Glutamatergic neuron (in vitro differentiated cells): ENCODE measurements at places on chromosomes 5 and 9. TPM values are rescaled to one million over a fixed set of nuclear protein-coding genes. Genes with fewer than 3 reads are reported as not detected.

- H3K36me3 ChIP-seq, result no peaks in the 10 kb centered on the region
- H3K27me3 ChIP-seq, result peaks cover 7% of the 10 kb centered on the region
- H3K4me3 ChIP-seq, result peak overlapping the region; percentile 91
- peaks cover 20% of the 10 kb centered on the region for H3K4me1 ChIP-seq
- DNase-seq, result peak; percentile 42
Measured at GRCh38 chr9:129027685-129028191, 393 bp downstream of the SH3GLB2 start.

DNA sequence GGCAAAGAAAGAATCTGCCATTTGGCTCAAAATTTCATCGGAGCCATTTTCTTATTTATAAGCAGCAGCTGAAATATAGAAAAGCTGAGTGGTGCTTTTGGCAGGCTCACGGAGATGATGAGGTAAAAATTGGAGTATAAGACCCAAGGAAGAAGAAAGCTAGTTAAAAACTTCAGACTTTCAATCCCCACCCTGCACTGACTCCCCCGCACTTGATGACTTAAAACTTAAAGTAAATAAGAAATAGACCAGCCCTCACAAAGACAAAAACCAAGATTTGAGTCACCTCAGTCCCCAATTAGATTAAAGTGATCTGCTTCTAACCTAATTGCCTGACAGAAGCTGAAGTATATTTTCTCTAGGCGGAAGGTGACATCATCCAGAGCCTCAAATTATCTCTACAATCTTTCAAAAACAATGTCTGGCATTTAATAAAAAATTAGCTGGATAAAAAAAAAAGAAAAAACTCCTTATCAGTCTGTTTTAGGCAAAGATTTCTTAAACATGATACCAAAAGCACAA, 124.0 kb upstream of the PJA2 start:
- no peak overlapping the region for H3K27ac ChIP-seq
- peaks cover 2% of the 10 kb centered on the region for H3K4me1 ChIP-seq
- no peak for DNase-seq
- no peaks in the 10 kb centered on the region for H3K36me3 ChIP-seq

The DNAH5 gene
- 0.20 TPM for total RNA-seq

GRCh38 chr5:61498121-61498520, 166.1 kb downstream of the ZSWIM6 start:
- peaks cover 47% of the 10 kb centered on the region for H3K4me1 ChIP-seq
- H3K36me3 ChIP-seq, result no peaks in the 10 kb centered on the region

GRCh38 chr5:137092831-137093230, 406.3 kb downstream of the SPOCK1 start:
- peaks cover 5% of the 10 kb centered on the region for H3K4me1 ChIP-seq
- H3K4me3 ChIP-seq, result no peak overlapping the region
- no peaks in the 10 kb centered on the region for H3K36me3 ChIP-seq
- H3K27ac ChIP-seq, result no peak overlapping the region

The FAT2 gene
- total RNA-seq, result 0.02 TPM
